Natural killer cell treated with Interleukin-12 subunit alpha and Interleukin-12 subunit beta and Interleukin-15 and Interleukin-18, amount 100 ng/mL, for 72 hours (primary cell): ENCODE measurements at places on chromosomes 16 and 17. TPM values are rescaled to one million over a fixed set of nuclear protein-coding genes. Genes with fewer than 3 reads are reported as not detected.

The CA5A gene
- not detected for total RNA-seq

DNA sequence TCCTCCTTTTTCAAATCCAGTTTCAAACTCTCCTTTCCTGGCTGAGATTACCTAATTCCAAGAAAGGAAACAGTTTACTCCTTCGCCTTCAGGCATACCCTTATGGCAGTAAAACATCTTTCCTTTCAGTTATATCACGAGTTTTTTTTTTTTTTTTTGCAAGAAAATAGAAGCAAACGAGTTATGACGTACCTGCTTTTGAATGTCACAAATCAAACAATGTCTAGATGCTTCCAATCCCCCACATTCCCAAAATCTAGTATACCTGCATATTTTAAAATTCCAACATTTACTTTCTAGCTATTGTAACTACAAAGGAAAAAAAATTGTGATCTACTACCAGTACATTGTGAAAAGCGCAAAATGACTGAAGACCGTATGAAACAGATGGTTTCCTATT, 28.9 kb downstream of the GSPT1 start:
- no peak for DNase-seq
- H3K4me1 ChIP-seq: no peaks in the 10 kb centered on the region
- H3K4me3 ChIP-seq: no peak overlapping the region
- H3K36me3 ChIP-seq: peaks cover 10% of the 10 kb centered on the region

DNA sequence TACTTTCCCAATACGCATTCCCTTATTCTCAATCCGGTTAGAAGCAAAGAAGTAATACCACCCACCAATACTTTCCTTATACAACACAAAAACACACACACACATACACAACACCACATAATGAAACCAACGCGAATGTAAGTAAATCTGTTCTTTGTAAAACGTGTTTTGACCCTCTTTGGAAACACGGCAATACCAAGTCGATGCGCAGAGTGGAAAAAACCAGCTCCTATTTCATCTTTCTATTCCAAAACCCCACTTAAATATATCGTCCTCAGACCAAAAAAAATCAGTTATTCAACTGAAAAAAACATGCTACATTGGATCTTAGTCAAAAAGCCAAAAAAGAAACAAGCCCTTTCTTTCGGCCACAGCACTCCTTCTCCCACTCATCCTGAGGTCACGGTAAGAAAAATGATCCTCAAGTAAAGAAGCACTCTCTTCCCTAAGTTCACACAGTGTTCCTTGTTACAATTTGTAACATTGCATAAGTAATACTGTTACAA, 31.0 kb upstream of the ARL4D start:
- H3K4me3 ChIP-seq: peak overlapping the region; percentile 84
- peak overlapping the region; percentile 100 for H3K27ac ChIP-seq
- H3K36me3 ChIP-seq: no peaks in the 10 kb centered on the region
- no peak for DNase-seq
- no peaks in the 10 kb centered on the region for H3K27me3 ChIP-seq

The NPIPA2 gene
- total RNA-seq: 0.95 TPM

The TMEM219 gene
- total RNA-seq: 51.6 TPM

The ESRP2 gene
- not detected for total RNA-seq

DNA sequence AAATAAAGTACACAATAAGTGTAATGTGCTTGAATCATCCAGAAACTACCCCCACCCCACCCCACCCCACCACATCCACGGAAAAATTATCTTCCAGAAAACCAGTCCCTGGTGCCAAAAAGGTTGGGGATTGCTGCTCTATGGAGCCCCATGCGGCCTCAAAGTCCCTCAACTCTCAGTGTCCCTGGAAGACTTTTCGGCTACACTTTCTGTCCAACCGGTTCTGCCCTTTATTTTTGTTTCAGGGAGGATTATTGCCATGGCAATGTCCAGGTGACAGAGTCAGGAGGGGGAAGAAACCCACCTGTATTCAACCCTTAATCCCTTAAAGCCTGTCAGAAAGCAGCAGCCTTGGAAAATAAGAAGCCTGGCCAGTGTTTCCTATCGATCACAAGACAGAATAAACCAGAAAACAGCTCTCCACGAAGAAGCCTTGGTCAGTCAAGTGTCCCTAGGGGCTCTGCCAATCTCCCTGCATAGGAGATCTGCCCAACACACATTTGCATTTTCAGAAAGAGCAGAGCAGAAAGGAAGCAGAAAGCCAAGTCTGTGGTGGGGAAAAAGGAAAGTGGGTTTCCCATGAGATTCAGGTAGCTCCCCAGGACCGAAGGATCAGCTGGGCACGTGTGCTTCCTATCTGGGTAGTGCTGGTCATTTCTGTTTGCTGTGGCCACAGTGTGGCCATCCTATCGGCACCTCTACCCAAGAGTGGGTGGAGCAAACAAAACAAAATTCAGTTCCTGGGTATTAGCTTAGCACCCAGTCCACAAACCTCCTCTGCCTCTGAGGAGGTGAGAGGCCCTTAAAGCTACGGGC, 342.7 kb downstream of the SOX9 start:
- DNase-seq: no peak
- no peak overlapping the region for H3K27ac ChIP-seq
- H3K27me3 ChIP-seq: no peaks in the 10 kb centered on the region
- no peak overlapping the region for H3K4me3 ChIP-seq
- no peaks in the 10 kb centered on the region for H3K4me1 ChIP-seq
- H3K36me3 ChIP-seq: no peaks in the 10 kb centered on the region

DNA sequence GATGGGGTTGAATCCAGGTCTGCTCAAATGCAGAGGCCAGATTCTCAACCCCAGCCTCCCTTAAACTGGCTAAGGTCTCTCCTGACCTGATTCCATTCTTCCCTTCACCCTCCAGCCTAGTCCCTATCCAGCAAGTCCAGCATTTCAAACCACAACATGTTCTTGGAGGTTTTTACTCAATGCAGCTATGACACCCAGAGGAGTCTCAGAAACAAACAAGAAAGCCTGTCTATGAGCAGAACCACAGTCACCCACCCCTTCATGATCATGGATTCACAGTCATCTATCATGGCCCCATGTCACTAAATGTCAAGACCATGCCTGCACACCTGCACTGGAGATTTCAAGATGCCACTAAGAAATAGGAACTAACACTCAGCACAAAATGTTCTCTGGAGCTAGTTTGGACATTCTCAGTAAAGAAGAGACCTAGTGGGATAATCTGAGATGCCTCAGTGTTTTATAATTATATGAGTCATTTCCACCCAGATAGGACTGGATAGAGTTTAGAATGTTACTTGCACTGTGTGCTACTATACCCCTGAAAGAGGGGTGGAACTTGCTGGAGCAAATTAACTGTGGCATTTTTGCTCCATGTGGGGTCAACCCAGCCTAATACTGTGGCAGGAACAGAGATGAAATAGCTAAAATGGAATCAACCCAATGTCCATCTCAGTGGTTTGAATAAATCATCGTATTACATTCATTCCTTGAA, 9.5 kb upstream of the METTL22 start:
- no peak overlapping the region for H3K27ac ChIP-seq
- no peak overlapping the region for H3K4me3 ChIP-seq
- H3K36me3 ChIP-seq: no peaks in the 10 kb centered on the region
- no peaks in the 10 kb centered on the region for H3K4me1 ChIP-seq

DNA sequence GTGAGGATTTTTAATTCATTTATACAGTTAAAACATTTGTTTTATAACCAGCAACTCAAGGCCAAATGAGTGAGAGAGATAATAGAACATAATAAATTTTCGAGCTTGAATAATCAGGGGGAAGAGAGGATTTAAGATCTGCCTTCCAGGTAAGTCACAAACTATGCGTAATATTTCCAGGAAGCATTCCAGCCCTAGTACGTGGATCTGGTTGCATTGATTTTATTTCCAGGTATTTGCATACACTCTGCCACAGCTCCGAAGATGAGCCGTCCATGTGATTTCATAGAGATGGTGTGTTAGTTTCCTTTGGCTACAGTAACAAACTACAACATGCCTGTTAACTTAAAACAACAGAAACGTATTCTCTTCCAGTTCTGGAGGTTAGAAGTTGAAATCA, 3.5 kb downstream of the DYNLRB2 start:
- H3K27ac ChIP-seq: no peak overlapping the region
- no peaks in the 10 kb centered on the region for H3K27me3 ChIP-seq
- H3K36me3 ChIP-seq: peaks cover 9% of the 10 kb centered on the region
- H3K4me1 ChIP-seq: peaks cover 31% of the 10 kb centered on the region
